ENCODE measurements at places on chromosomes 3 and 15. TPM values are rescaled to one million over a fixed set of nuclear protein-coding genes. Genes with fewer than 3 reads are reported as not detected.

The FEZF2 gene
- not detected for total RNA-seq

The SLC12A1 gene
- total RNA-seq, result not detected

The LRRN1 gene
- total RNA-seq, result not detected

DNA sequence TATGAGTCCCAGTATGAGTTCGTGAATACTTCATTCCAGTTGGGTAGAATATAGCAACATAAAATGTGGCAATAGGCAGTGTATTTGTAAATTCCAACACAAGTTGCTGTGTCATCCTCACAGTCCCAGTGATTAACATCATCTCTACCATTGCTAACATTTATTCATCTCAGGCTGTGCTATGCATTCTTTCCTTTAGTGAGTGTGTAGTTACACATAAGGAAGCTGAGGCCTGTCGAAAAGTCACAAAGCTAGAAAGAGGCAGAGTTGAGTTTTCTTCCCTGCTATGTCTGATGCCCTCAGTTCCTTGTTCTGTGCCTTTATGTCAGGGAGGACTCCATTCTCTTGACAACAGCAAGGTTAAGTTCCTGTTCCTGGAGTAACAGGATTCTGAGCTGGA, 96.4 kb downstream of the FNDC3B start:
- DNase-seq, result no peak

DNA sequence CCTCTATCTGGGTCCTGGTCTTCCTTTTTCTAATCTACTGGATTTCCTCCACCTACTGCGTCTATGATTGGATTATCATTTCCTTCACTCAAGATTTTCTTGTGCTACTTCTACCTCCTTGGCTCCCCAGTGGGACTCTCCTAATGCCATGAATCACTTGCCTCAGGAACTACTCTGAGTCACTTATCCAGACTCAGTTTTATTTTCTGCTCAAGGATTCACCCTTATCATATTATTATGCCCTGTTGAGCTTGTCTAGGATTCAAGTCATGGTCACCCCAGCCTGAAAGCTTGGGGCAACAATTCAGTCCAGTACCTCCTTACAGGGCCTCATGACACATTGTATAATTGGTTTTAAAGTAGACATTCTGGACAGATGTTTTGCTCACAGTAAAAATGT, 968.1 kb downstream of the ROBO1 start:
- no peak for DNase-seq

DNA sequence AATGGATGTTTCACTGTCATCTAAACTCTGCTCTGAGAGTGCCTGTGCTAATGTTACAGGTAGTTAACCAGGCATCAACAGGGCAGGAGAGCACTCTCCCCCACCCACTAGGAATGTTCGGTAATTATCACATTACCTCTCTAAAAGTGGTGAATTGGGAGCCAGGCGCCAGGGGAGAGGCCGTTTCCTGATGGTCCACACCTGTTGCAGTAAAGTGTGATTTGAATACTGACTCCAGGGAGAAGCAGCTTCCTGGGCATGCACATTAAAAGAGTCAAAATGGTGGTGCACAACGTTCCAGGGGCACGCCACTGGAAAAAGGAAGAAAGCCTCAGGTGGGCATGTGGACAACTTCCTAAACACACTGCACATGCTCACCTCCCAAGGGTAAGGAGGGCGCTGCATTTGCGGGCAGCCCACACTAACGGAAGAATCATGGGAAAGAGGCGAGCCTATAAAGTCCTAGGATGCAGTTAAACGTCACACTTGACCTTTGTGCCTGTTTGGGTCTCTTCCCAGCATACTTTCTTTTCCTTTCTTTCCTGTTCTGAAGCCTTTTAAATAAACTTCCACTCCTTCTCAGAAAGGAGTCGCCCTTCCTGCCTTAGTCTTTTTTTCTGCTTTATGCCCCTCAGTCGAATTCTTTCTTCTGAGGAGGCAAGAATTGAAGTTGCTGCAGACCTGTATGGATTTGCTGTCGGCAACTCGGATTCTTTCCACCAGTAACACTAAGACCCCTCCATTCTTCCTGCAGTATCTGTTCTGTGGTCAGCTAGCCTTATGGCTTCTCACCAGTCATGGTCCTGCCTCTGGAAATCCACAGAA, 28.9 kb upstream of the GPD1L start:
- DNase-seq, result no peak

DNA sequence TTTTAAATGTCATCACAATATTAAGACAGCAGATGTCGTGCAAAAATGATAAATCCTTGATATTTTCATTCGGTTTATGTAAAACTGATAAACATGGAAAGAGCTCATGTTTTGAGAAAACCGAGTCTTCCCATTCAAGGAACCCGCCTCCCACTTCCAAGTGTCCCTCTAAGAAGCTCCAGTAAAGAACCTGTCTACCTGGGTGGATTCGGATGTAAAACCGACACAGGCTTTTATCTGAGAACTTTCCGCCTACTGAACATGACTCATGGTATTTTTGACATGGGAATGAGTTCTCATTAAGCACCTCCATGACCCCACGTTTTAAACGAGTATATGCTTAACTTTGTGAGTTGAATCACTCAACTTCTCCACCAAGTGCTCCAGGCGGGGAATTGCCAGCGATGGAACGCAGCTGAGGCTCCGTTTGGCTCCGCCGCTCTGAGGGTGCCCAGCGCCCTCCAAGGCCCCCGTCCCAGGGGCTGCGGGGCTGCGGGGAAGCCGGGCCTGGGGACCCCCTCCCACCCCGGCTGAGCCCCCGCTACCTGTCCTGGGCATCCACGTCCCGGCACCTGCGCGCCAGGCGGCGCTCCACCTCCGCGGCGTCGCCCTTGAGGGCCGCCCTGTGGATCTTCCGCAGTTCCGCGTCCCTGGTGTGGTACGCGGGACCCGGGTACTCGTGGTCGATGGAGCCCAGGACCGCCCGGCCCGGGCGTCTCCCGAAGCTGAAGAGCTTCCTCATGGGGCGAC, 119.9 kb downstream of the LMLN start:
- no peak for DNase-seq

- DNase-seq, result no peak
Observed at GRCh38 chr3:48945432-48945831, 26.8 kb downstream of the ARIH2 start.

- DNase-seq, result no peak
Observed at GRCh38 chr3:185960522-185961288, 22.9 kb upstream of the TRA2B start.
